Kidney glomerular epithelial cell (primary cell): ENCODE measurements at places on chromosomes 1 and 21.

DNA sequence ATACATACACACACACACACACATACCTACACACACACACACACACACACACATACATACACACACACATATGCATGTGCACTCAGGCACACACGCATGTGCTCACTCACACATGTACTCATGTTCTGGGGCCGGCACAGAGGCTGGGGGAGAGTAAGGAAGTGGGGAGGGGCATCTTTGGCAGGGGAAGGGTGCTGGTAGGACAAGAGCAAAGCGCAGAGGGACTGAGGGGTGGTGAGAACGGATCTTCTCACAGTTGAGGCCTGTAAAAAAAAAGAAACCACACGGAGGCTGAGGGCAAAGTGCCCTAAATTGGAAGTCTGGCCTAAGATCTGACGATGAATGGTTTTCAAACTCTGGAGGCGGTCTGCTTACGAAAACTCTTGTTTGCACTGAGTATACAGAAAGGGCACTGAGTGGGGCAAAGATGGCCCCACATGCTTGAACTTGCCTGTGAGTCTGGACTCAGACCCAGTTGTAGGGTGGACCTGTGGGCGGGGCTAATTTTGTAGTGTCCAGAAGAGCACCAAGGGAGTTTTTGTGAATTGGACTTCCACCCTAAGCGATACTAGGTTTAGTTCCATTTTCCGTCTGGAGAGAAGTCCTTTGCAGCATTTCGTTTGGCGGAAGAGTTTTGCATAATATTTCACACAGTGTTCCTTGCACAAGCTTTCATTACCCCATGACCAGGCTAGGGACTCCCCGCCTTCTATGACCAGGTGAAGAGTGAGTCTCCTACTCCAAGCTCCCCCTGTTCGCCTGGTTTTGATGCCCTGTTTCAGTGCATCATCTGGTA is 79.3 kb upstream of the LYST start:
- no peak for DNase-seq

GRCh38 chr1:62487956-62488355 is 51.1 kb downstream of the USP1 start:
- DNase-seq, result no peak

DNA sequence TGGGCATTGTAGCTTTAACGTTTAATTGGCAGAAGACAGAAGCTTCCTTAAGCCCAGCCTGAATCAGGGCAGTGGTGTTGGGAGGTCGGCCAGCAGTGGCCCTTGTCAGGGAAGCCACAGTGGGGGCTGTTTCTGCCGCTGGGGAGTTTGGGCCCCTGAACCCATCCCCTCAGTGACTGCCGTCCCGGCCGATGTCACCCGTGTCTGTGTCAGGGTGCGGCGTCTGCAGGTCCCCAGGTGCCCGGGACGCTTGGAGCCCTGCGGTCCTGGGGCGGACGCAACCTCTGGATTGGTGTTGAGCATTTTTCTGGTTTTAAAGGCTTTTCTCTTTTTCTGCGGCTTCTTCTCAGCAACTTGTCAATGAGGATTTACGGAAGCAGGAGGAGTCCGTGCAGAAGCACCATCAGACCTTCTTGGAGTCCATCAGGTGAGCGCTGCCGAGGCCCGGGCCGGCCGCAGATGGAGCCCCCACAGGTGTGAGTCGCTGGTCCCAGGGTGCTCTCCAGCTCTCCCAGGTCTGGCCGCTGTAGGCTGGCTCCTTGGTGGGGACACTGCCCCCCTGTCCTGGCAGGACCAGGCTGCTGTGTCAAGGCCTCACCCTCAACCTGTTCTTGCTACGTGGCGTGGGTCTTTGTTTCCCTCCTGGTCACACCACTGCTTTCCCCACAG is 2.3 kb downstream of the ATAD3C start:
- no peak for DNase-seq

DNA sequence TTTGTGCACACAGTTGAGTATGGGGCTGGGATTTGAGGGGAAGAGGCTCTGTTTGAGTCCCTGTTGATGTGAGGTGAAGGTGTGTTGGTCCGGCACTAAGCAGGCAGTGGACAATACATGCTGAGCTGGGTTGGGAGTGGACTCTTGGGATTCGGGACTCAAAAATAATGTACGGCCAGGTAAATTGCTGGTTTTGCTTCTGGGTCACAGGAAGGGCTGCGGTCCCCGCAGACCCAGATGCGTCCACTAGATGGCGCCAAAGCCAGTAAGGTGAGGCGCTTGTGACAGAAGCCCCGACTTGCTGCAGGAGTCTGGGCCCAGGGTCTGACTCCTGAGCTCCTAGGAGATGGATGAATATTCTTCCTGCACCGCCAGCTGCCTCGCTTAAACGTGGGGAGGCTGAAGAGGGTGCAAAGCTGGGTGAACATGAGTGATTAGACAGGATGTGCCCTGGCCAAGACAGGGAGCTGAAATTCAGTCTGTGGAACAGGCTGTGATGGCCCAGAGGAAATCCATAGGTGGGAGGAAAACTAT is 61.4 kb downstream of the ACBD3 start:
- peak; percentile 66 for DNase-seq

GRCh38 chr1:156359249-156359648 is 9.8 kb upstream of the RHBG start:
- DNase-seq, result no peak

GRCh38 chr1:113694910-113695309 is 64.4 kb downstream of the PHTF1 start:
- DNase-seq, result no peak

DNA sequence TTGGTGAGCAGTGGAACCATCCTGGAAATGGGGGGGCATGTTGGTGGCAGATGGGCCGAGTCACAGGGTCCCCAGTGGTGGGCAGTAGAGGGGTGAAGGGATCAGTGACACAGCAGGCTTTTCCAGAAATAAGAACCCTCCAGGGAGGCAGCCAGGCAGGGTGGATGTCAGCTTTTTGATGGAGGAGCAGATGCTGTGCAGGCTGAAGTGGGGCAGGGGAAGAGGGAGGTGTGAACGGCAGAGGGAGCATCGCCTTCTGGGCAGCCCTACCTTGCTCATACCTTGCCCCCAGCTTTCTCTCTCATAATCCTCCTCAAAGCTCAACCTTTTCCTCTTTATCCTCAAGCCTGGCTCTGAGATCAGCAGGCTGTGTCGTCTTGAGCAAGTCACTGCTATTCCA is 131.8 kb upstream of the IPO9 start:
- DNase-seq, result no peak

GRCh38 chr1:181160998-181161870 is 72.7 kb downstream of the IER5 start:
- DNase-seq, result no peak

GRCh38 chr1:199010492-199010891 is 371.7 kb downstream of the PTPRC start:
- no peak for DNase-seq

DNA sequence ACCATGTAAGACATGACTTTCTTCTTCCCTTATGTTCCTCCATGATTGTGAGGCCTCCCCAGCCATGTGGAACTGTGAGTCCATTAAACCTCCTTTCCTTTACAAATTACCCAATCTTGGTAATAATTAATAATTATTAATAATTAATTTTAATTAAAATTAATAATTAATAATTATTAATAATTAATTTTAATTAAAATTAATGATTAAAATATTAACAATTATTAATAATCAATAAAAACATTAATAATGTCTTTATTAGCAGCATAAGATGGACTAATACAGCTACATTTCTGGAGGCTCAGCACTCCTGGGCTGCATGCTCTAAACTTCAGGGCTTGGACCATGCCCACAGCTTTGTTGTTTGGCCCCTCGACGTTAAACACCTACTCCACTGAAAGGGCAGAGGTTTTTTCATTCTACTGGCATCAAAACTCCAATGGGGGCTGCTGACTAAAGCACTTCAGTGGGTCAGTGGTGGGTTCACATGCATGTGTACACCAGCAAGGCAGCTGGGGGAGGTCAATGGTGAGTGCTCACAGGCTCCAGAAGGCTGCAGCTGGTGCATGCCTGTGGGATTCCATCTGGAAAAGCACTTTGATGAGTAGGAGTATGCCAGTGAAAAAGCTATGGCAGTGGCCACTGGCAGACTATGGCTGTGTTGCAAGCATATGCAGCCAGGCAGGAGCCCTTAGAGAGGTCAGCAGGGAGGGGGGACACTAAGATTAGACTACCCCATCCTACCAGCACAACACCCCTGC is 561.3 kb downstream of the NCAM2 start:
- no peak for DNase-seq

GRCh38 chr1:21334214-21335087 is 44.2 kb upstream of the ECE1 start:
- no peak for DNase-seq

GRCh38 chr1:6912518-6912917 is 127.3 kb downstream of the CAMTA1 start:
- peak; percentile 43 for DNase-seq

DNA sequence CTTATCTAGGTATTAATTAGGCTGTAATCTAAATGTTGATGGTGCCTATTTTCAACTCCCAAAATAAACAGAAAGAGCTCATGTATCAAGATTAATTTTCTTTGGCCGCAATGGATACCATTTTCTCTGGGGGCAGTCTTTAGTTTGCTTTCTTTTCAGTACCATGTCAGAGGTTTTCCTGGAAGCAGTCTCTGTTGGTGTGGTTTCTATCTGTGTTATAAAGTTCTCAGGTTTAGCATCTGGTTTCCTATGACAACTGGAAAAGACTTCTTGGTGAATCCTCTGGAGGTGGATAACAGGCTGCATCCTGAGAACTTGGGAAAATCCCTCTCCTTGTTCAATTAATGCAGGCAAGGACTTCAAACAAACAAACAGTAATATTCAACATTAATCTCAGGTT is 38.7 kb upstream of the BATF3 start:
- DNase-seq, result no peak

GRCh38 chr1:5961601-5962000 is 30.6 kb downstream of the NPHP4 start:
- no peak for DNase-seq

DNA sequence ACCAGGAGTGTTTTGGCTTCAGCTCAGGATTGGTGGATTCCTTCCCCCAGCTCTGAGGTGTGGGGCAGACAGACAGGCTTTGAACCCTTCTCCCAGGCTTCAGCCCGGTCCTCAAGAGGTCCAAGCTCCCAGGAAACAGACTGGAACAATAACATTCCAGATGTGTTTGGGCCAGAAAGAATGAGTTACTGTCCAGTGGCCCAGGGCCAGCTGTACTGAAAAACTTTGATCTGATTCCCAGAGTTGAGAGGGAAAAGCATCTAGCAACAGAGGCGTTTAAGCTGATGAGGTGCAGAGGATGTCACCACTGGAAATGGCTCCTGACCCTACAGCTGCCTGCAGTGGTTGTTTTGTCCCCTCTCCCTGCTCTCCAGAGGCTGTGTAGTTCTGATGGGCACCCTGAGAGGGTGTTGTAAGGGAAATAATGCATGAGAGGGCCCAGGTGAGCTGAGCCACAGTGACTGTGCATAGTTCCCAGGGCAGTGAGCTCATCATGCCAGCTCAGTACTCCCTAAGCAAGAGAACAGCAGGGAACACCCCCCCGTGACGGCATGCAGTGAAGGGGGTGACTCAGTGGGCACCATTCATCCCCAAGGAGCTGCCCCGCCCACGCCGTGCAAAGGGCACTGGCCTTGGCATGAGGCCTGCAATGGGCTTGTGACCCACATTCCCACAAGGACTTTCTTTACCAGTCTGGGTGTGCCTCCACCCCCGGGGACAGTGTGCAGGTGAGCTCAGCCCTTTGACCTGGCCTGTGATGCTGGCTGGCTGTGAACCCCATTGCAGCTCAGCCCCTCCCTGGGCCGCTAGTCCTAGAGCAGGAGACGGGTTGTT is 13.8 kb upstream of the SFN start:
- DNase-seq, result peak; percentile 88

- DNase-seq, result no peak
These were observed 2.1 kb downstream of the SLAMF6 start for GRCh38 chr1:160520999-160521398.

DNA sequence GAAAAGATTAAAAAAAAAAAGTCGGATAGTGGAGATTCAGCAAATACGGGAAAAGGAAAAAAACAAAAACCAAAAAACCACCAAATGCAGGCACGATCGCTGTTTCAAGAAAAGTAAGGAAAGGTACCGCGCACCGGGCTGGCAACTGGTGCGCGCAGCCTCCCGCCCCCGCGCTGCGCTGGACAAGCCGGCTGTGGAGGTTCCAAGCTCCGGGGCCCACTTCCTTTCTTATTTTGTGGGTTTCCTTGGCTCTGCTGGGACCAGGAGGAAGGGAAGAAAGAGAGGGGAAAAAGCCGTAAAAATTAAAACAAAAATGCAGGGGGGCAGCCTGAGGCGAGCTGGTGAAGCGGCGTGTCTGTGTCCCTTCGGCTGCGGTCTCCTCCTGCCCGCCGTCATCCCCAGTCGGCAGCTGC is 233 bp downstream of the ADAMTS5 start:
- DNase-seq, result peak; percentile 48

- DNase-seq, result no peak
These were observed 74.2 kb upstream of the RGS4 start for GRCh38 chr1:162994921-162995320.

DNA sequence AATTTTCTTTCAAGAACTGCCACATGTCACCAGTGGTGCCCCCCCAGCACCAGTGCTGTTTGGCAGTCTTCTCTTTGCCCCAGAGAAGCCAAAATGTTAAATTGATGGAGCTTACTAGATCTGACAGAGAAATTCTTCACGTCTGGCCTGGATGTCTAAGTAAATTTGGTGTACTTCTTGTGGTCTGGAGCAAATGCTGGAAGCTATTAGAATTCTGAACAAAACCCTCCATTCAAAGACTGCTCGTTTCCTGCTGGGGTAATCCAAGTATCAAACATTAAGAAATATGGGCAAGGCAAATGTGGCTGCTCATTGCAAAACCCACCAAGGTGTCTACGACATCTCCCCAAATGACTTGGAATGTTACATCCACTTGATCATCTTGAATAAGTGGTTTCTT is 92.3 kb downstream of the ROR1 start:
- DNase-seq, result no peak

DNA sequence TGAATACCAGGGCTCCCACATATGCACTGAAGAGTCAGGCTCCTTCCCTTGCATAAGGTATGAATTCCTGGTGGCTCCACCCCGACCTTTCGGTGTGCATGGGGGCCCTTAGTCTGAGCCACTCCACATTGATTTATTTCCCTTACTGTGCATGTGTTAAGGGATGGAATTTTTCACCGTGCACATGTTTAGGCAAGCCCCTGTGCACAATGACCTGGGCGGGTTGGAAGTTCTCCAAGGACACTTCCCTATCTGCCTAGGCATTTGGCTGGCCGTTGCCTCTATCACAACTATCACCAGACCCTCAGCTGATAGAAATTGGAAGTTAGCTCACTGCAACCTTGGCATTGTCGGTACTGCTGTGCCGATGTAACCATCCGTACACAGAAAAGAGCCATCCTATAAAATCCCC is 9.7 kb downstream of the S100A6 start:
- no peak for DNase-seq

DNA sequence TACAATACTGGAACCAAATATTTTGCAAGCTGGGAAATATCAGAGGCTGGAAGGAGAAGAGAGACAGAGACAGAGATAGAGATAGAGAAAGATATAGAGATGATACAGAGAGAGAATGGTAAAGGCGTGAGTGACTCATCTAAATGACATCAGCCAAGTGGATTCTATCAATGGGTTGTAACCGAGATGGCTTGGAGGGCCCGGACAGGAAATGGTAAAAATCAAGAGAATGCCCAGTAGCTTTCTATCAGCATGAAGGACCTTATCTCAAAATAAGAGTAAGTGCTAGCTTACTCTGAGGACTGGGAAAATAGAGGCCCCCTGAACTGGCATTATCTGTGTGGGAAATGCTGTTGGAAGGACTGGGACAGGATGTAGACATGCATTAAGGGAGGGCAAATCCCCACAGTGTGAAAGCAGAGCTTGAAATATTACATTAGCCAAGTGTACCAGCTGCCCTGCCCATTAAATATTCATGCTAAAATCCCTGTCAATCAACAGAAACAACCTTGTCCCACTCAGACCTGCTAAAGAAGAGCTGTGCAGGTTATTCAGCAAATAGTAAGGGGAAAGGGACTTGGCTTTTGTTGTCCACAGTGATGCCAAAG is 76.6 kb upstream of the ZNF644 start:
- no peak for DNase-seq
